H4 (cell line): ENCODE measurements at places on chromosomes 7 and 10. TPM values are rescaled to one million over a fixed set of nuclear protein-coding genes. Genes with fewer than 3 reads are reported as not detected.

Gene EPO
- not detected in 2 replicates for total RNA-seq

Gene ITGA8
- 9.2 and 17.2 TPM in 2 replicates for total RNA-seq

Gene SLC13A1
- total RNA-seq = not detected in 2 replicates

Gene ATOH7
- total RNA-seq = 0.27 and 0.88 TPM in 2 replicates

Gene HTR7
- total RNA-seq = 23.6 and 27.7 TPM in 2 replicates

Gene NPSR1
- total RNA-seq = not detected in 2 replicates

Gene ADRB1
- total RNA-seq = 1.1 and 1.9 TPM in 2 replicates

Gene ZNF365
- 0.85 and 2.6 TPM in 2 replicates for total RNA-seq

Gene PBLD
- total RNA-seq = 2.3 and 3.1 TPM in 2 replicates

Gene SORBS1
- 1.4 and 4.0 TPM in 2 replicates for total RNA-seq

Gene ZNF398
- 6.6 and 9.9 TPM in 2 replicates for total RNA-seq

Gene SLK
- total RNA-seq = 15.3 and 16.6 TPM in 2 replicates

Gene CCDC136
- 5.0 and 5.2 TPM in 2 replicates for total RNA-seq

Gene TMEM139
- 0.62 and 1.2 TPM in 2 replicates for total RNA-seq

Gene PAPOLB
- total RNA-seq = 0.02 TPM in 1 of 2 replicates, not detected in the other

Gene PDCD11
- 15.9 and 20.0 TPM in 2 replicates for total RNA-seq

Gene MAT1A
- total RNA-seq = 1.2 and 1.7 TPM in 2 replicates

Gene LIPM
- total RNA-seq = not detected in 2 replicates

Gene CALML3
- not detected in 2 replicates for total RNA-seq

Gene XRCC2
- 4.4 and 6.8 TPM in 2 replicates for total RNA-seq

Gene MRC1
- not detected in 2 replicates for total RNA-seq

Gene AIMP2
- total RNA-seq = 288 and 294 TPM in 2 replicates

Gene TTYH3
- total RNA-seq = 25.2 and 25.3 TPM in 2 replicates

Gene IFIT2
- total RNA-seq = 3.9 and 4.0 TPM in 2 replicates

Gene GLI3
- 4.9 and 5.6 TPM in 2 replicates for total RNA-seq

Gene GIMAP4
- total RNA-seq = 0.12 TPM in 1 of 2 replicates, not detected in the other

Gene NEURL1
- total RNA-seq = 0.10 and 0.72 TPM in 2 replicates

Gene PLEKHS1
- total RNA-seq = 0.80 and 1.5 TPM in 2 replicates

Gene SFTPA1
- not detected in 2 replicates for total RNA-seq

Gene PGAM1
- 784 and 853 TPM in 2 replicates for total RNA-seq

Gene SLC26A3
- not detected in 2 replicates for total RNA-seq

Gene GCK
- total RNA-seq = not detected in 2 replicates

Gene FAM204A
- 85.7 and 88.9 TPM in 2 replicates for total RNA-seq

Gene RSPH10B2
- total RNA-seq = 0.06 TPM in 1 of 2 replicates, not detected in the other

Gene STAG3
- total RNA-seq = 0.35 TPM in 1 of 2 replicates, not detected in the other

Gene VENTX
- total RNA-seq = not detected in 2 replicates

Gene SUN3
- 1.1 and 8.6 TPM in 2 replicates for total RNA-seq

Gene ACHE
- total RNA-seq = 0.15 TPM in 1 of 2 replicates, not detected in the other

Gene OGDHL
- total RNA-seq = 0.37 and 1.1 TPM in 2 replicates

Gene GRB10
- 47.3 and 50.3 TPM in 2 replicates for total RNA-seq

Gene CALCR
- not detected in 2 replicates for total RNA-seq

Gene SBDS
- 62.8 and 76.6 TPM in 2 replicates for total RNA-seq

Gene NUPR2
- not detected in 2 replicates for total RNA-seq

Gene TFEC
- total RNA-seq = 0.39 and 0.62 TPM in 2 replicates

Gene ZPBP
- total RNA-seq = not detected in 2 replicates

Gene ITPRID1
- total RNA-seq = 0.39 TPM in 1 of 2 replicates, not detected in the other

Gene SCART1
- 0.37 and 0.47 TPM in 2 replicates for total RNA-seq

Gene TRPV5
- not detected in 2 replicates for total RNA-seq

Gene SDK1
- 5.1 and 7.4 TPM in 2 replicates for total RNA-seq

Gene NPC1L1
- total RNA-seq = 0.10 TPM in 1 of 2 replicates, not detected in the other

Gene OR9A2
- not detected in 2 replicates for total RNA-seq

Gene KLLN
- not detected in 2 replicates for total RNA-seq
